ENCODE measurements at places on chromosomes 12 and 14.

DNA sequence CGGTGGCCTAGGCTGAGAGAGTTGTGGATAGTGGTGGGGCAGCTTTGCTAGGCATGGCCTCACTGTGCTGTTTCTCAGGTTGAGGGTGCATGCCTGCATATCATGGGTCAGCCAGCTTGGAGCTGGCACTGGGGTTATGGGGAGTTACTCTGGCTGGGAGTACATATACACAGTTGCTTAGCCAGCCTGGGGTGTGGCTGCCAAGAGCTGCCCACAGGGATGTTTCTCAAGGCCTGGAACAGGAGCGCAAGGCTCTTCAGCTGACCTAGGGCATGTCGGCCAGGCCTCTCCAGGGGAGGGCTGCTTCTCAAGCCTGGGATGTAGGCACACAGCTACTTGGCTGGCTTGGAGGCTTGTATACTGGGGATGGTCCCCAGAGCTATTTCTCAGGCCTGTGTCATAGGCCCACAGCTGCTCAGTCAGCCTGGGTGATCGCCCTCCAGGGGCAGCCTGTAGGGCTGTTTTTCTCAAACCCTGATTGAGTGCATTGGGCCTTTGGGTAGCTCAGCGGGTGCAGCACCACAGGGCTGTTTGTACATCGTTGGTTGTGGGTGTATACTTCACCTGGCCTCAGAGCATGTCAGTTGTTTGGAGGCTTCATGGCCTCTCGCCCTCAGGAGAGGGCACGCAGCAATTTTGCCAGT, 114.9 kb downstream of the METTL25 start:
- peaks cover 6% of the 10 kb centered on the region for H3K4me1 ChIP-seq
- DNase-seq = no peak
- H3K4me3 ChIP-seq = no peak overlapping the region

DNA sequence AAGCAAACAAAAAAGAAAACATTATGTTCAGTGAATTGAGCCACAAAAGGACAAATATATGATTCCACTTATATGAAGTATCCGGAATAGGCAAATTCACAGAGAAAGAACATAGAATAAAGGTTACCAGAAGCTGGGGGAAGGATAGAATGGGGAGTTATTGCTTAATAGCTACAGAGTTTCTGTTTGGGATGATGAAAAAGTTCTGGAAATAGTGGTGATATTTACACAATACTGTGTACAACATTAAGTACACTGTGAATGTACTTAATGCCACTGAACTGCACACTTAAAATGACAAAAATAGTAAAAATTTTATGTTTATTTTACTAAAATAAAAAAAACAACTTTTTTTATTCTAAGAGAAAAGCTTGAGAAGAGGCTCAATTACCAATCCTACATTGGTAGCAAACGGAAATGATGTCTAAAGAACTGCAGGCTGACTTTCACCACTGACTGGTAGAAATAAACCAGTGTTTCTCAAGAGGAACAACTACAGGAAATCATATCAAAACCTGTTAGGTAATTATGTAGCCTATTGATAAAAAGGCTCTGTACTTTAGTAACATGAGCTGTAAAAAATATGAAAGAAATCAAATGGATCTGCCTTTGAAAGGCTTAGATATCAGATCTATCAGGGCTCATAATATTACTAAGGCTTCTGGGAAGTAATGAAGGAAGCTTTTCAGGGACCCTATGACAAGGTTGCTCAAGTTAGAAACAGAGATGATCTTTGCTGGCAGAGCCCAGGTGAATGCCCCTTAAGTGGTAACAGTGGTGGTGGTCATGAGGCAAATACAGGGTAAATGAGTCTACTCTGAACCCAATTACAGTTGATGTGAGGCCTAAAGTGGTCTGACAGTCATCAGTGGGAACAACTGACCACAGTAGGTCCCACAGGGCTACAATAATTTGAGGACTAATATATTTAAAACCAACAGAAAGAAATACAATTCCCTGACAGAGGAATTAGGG, 41.3 kb downstream of the BAZ1A start:
- H3K27ac ChIP-seq = 0 out of 2 replicates have a peak overlapping the region, but pooled peaks have one; percentile 1
- peak; percentile 40 for DNase-seq
- peaks cover 36% of the 10 kb centered on the region for H3K4me1 ChIP-seq
- peaks cover 17% of the 10 kb centered on the region for H3K36me3 ChIP-seq

- H3K36me3 ChIP-seq = no peaks in the 10 kb centered on the region
- H3K27ac ChIP-seq = no peak overlapping the region
- H3K4me3 ChIP-seq = peak overlapping the region; percentile 70
- no peaks in the 10 kb centered on the region for H3K27me3 ChIP-seq
- peaks cover 31% of the 10 kb centered on the region for H3K4me1 ChIP-seq
Observed at GRCh38 chr14:104676694-104677511, 12.5 kb upstream of the INF2 start.

DNA sequence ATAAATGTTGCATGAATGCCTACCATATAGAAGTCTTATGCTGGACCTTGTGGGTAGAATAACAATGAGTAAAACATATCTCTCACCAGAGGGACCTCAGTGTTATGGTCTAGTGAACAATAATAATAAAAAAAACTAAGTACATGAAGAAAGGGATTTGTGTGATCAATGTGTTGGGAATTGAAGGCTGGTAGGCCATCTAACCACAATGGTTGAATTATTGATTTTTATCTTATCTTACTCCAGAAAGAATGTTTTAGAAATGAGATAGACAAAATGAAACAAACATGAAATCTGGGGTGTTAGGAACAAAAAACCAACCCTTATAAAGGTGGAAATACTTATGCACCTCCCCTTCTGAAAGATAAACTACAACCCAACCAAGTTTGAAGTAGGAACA, 243.9 kb upstream of the LRIG3 start:
- no peak overlapping the region for H3K27ac ChIP-seq
- H3K4me1 ChIP-seq = no peaks in the 10 kb centered on the region
- no peak for DNase-seq

DNA sequence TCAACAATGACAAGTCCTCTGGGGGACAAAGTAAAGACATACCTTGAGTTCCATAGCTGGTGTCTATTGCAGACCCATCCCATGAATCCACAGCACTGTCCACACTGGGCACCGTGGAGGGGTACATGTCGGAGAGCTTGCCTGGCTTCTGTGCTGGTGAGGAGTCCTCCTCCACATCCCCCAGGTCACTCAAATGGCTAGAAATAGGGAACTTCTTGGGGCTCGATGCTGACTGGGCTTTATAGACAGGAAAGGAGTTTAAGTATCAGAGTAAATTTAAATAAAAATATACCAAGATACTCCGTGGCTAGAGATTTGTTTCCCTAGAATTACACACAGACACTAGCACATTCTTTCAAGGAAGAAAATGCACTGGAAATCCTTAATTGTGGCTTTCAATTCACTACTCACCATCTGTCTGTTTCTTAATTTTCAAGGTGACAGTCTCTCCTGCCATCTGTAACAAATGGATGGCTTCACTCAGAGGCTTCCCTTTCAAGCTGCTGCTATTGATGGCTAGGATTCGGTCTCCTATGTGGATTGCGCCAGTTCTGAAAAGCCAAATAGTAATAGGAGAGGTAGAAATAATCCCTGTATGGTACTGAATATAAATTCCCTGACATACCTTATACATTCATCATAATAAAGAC, 90.1 kb downstream of the HELB start:
- no peak overlapping the region for H3K27ac ChIP-seq
- H3K4me1 ChIP-seq = no peaks in the 10 kb centered on the region
- H3K4me3 ChIP-seq = no peak overlapping the region
- no peaks in the 10 kb centered on the region for H3K27me3 ChIP-seq
- DNase-seq = no peak

DNA sequence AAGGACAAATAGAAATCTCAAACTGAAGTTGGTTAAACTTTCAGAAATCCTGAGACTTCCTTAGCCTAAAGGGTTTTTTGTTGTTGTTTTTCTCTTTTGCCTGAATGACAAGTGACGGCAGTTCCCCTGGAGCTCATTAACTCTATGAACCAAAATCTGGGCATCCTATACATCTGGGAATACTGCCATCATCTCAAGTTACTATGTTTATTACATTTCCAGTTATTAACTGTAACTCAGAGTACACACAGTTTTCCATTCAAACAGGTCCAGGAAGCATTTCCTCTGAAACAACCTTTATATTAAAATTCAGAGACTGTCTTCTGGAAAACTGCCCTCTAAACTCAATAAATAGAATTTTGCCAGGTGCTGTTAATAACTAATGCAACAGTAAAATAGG, 55.6 kb upstream of the CDKL1 start:
- peaks cover 81% of the 10 kb centered on the region for H3K36me3 ChIP-seq
- H3K27me3 ChIP-seq = no peaks in the 10 kb centered on the region
- no peak overlapping the region for H3K27ac ChIP-seq
- no peak for DNase-seq
- no peaks in the 10 kb centered on the region for H3K4me1 ChIP-seq
- H3K4me3 ChIP-seq = no peak overlapping the region

DNA sequence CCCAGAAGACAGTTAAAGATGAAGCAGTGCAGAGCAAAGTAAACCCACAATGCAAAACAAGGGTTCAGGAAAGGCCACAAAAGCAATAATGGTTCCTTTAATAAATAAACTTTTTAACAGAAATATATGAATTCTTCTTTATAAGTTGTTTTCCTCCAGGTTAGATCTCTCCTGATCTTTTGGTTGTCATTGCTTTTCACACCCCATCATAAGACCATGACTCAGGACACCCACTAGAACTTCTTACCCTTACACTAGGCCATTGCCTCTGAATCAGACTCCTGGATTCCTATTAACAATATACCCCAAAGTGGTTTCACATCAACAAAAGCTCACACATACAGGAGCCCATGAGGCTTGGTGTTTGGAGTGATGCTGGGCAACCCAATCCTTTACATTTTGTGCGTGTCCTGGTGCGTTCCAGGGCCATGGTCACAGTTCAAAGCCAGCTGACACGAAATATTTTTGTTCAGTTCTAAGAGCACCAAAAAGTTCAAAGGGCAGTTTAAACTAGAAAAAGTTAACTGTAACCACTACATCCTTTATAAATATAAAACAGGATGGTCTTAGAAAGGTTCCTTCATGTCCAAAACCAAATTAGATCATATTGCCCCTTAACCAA, 187.0 kb downstream of the EPS8 start:
- no peak overlapping the region for H3K27ac ChIP-seq
- no peak for DNase-seq
- H3K4me3 ChIP-seq = no peak overlapping the region
- no peaks in the 10 kb centered on the region for H3K4me1 ChIP-seq
- H3K36me3 ChIP-seq = no peaks in the 10 kb centered on the region
- H3K27me3 ChIP-seq = no peaks in the 10 kb centered on the region

DNA sequence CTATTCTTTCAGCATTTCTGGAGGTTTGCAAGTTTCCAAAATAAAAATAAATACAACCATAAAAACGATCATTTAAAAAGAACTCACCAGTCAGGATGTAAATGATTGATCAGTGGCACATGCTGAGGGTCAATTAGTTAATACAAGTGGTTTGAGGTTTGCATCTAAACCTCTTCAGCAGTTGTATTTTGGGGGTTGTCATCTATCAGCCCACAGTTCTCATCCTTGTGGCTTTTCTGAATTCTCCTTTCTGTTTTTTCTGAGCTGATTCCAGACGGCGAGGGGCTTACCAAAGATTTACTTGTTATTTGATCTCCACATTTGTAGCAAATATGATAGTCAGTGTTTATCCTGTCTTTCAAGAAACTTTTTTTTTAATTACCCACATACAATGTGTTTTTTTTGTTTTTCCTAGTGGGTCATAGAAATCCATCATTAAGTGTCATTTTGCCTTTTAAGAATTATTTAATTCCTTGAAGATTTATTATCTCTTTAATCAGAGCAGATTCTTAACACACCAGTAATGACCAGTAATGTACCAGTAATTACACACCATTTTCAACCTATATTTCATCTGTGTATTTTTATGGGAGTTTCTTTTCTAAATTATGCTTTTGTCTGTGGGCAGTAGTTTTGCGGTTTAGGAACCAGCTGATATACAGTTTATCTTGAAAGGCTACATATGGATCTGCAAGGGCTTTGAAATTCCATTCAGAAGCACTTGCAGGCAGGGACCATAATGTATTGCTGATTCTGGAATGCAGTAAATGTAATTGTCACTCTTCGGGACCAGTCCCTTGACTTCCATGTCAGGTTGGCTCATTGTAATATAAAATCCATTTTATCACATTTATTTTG, 56.3 kb upstream of the DAAM1 start:
- H3K27me3 ChIP-seq = no peaks in the 10 kb centered on the region
- no peak for DNase-seq
- no peaks in the 10 kb centered on the region for H3K36me3 ChIP-seq
- H3K4me3 ChIP-seq = no peak overlapping the region

GRCh38 chr14:103315351-103315911, 18.6 kb upstream of the EIF5 start:
- no peak overlapping the region for H3K27ac ChIP-seq
- H3K4me1 ChIP-seq = peaks cover 9% of the 10 kb centered on the region
- no peak for DNase-seq
- no peaks in the 10 kb centered on the region for H3K27me3 ChIP-seq

GRCh38 chr12:69739287-69740191, 879 bp downstream of the RAB3IP start:
- peak; percentile 77 for DNase-seq
- H3K27me3 ChIP-seq = no peaks in the 10 kb centered on the region
- H3K27ac ChIP-seq = no peak overlapping the region
- H3K4me3 ChIP-seq = peak overlapping the region; percentile 97
- peaks cover 20% of the 10 kb centered on the region for H3K4me1 ChIP-seq

- DNase-seq = no peak
- H3K27ac ChIP-seq = no peak overlapping the region
- no peaks in the 10 kb centered on the region for H3K36me3 ChIP-seq
- H3K4me1 ChIP-seq = peaks cover 16% of the 10 kb centered on the region
- H3K27me3 ChIP-seq = no peaks in the 10 kb centered on the region
Observed at GRCh38 chr14:104980611-104981531, 2.7 kb upstream of the AHNAK2 start.

- no peak overlapping the region for H3K4me3 ChIP-seq
- DNase-seq = no peak
- no peak overlapping the region for H3K27ac ChIP-seq
- H3K27me3 ChIP-seq = no peaks in the 10 kb centered on the region
- no peaks in the 10 kb centered on the region for H3K4me1 ChIP-seq
Observed at GRCh38 chr12:5907807-5908206, 37.3 kb downstream of the ANO2 start.

GRCh38 chr12:5624486-5625272, 192.8 kb downstream of the NTF3 start:
- no peaks in the 10 kb centered on the region for H3K36me3 ChIP-seq
- no peak overlapping the region for H3K27ac ChIP-seq
- H3K4me3 ChIP-seq = no peak overlapping the region

GRCh38 chr12:80838024-80838658, 99.6 kb downstream of the LIN7A start:
- H3K27ac ChIP-seq = no peak overlapping the region
- H3K4me1 ChIP-seq = peaks cover 9% of the 10 kb centered on the region
- no peaks in the 10 kb centered on the region for H3K27me3 ChIP-seq
- H3K36me3 ChIP-seq = no peaks in the 10 kb centered on the region
- DNase-seq = no peak
- H3K4me3 ChIP-seq = no peak overlapping the region

- no peaks in the 10 kb centered on the region for H3K27me3 ChIP-seq
- H3K36me3 ChIP-seq = no peaks in the 10 kb centered on the region
- no peaks in the 10 kb centered on the region for H3K4me1 ChIP-seq
- no peak overlapping the region for H3K27ac ChIP-seq
- H3K4me3 ChIP-seq = no peak overlapping the region
Observed at GRCh38 chr14:105343194-105343593, 28.6 kb downstream of the PACS2 start.
